T-helper 9 cell (primary cell): ENCODE measurements at places on chromosomes 5 and 9.

GRCh38 chr5:14143841-14144585 lies 871 bp downstream of the TRIO start:
- DNase-seq: peak; percentile 9

- no peak for DNase-seq
Measured at GRCh38 chr9:123120131-123120530, 86.7 kb downstream of the GPR21 start.

GRCh38 chr5:115977096-115977495 lies 14.8 kb downstream of the LVRN start:
- no peak for DNase-seq

GRCh38 chr9:71778085-71778484 lies 9.8 kb upstream of the CEMIP2 start:
- DNase-seq: no peak

GRCh38 chr5:126384985-126385384 lies 38.2 kb upstream of the GRAMD2B start:
- DNase-seq: no peak

DNA sequence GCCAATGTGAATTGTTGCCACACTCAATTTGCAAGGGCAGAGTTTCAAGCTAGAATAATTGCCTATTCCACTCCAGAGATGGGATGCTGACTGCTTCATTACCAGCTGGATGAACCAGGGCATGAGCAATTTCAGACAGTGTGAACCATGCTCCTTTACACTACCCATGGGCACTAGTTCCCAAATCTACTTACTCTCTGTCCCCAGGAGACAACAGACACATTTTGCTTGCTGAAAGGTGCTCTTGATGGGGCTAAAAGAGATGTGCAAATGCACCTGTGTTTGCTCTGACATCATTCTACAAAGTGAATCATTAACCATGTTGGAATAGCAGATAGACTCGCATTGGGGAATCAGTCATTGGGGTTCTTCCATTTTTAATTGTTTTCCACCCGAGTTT lies 522.3 kb upstream of the NUDT12 start:
- no peak for DNase-seq
